H1 (cell line): ENCODE measurements at places on chromosomes 16 and 17.

DNA sequence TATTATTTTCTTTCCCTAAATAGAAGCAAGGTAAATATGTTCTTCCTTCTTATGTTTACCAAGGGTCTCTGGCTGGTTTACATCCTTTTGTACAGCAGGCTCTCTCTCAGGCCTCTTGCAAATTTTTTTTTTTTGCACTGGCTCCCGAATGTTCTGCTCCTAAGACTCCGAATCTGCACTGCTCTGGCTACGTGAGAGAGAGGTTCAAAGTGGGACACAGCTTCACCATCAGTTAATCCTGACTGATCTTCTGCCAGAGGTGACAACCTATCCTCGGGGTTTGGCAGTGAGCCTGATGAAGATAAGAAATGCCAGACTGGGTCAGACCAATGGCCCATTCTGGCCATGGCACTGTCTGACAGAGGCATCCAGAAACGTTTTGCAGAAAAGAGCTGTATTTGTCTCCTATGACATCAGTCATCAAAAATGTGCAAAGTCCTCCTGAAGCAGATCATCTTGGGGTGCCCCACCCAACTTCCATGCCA, 136.9 kb downstream of the GRIN2A start:
- DNase-seq: no peak

DNA sequence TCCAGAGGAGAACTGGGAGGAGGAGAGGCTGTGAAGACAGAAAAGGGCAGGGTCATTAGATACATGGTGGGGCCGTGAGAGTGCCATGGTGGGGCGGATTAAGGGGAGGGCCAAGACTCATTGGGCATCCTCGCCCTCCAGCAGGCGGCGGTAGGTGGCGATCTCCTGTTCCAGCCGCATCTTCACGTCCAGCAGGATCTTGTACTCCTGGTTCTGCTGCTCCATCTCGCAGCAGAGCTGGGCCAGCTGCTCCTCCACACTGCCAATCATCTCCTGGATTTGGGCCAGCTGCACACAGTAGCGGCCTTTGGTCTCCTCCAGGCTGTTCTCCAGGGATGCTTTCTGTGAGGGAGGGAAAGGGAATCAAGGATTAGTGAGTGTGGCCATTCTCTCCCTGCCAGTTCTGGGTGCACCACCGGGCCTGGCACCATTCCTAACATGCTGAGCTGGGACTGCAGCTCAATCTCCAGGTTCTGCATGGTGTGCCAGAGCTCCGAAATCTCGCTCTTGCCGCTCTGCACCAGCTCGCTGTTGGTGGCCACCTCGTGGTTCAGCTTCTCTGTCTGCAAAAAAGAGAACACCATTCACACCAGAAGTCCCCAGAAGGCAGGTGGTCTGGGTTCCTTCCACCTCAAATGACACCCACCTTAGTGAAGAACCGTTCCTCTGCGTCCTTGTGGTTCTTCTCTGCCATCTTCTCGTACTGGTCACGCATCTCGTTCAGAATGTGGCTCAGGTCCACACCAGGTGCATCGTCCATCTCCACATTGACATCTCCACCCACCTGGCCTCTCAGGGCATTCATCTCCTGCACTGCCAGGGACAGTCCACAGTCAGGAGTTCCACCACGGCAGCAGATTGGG, 129.0 kb downstream of the CCDC144A start:
- no peak for DNase-seq

DNA sequence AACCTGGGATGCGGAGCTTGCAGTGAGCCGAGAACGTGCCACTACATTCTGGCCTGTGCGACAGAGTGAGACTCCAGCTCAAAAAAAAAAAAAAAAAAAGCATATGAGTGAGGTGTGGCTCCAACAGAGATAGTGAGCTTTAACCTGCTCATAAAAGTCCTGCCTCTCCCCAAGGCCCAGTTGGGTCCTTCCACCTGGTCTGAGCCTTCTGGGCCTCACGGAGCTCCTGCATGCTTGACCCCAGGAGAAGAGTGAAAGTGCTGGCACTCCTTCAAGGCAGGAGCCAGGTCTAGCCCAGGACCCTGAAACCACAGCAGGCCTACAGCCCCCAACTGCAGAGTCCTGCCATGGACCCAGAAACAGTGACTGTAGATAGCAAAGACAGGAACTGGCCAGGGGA, 17.7 kb downstream of the HSD11B2 start:
- no peak for DNase-seq

- peak; percentile 61 for DNase-seq
Observed at GRCh38 chr16:89392881-89393737, 97.3 kb downstream of the ANKRD11 start.

DNA sequence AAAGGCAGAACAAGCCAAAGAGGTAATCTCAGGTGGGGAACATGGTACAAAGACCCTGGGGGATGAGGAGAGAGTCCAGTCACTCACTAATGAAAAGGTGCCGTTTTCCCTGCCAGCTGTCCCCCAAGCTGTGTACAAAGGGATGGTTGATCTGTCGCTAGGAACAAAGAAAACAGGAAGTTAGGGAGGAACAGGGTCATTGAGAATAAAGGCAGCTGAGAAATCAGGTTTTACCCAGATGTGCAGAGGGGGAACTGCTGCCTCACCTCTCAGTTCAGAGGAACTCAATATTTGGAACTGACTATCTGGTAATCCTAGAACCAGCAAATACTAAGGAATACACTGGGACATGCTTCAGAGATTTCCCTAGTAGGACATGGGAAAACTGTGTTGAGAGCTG, 1.5 kb downstream of the RSKR start:
- no peak for DNase-seq

DNA sequence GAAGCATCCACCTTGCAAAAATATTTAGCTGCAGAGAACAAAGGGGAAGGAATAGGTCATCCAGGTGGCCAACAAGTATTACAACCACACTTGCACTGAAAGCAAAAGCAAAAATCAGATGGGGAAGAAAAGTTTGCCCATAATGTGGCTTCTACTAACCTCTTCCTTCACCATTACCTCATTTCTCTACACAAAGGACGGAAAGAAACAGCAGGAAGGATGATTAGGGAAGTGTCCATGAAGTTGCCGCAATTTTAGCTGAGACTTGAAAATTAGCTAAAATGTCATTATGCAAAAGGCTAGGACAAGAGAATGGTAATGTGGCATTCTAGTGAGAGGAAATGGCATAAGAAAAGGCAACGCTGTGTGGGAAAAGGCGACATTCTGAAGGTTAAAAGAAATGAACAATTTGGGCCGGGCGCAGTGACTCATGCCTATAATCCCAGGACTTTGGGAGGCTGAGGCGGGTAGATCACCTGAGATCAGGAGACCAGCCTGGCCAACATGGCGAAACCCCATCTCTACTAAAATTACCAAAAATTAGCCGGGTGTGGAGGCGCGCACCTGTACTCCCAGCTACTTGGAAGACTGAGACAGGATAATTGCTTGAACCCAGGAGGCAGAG, 13.7 kb downstream of the KANSL1 start:
- no peak for DNase-seq

GRCh38 chr16:57343221-57343620, 15.4 kb upstream of the CCL22 start:
- no peak for DNase-seq

DNA sequence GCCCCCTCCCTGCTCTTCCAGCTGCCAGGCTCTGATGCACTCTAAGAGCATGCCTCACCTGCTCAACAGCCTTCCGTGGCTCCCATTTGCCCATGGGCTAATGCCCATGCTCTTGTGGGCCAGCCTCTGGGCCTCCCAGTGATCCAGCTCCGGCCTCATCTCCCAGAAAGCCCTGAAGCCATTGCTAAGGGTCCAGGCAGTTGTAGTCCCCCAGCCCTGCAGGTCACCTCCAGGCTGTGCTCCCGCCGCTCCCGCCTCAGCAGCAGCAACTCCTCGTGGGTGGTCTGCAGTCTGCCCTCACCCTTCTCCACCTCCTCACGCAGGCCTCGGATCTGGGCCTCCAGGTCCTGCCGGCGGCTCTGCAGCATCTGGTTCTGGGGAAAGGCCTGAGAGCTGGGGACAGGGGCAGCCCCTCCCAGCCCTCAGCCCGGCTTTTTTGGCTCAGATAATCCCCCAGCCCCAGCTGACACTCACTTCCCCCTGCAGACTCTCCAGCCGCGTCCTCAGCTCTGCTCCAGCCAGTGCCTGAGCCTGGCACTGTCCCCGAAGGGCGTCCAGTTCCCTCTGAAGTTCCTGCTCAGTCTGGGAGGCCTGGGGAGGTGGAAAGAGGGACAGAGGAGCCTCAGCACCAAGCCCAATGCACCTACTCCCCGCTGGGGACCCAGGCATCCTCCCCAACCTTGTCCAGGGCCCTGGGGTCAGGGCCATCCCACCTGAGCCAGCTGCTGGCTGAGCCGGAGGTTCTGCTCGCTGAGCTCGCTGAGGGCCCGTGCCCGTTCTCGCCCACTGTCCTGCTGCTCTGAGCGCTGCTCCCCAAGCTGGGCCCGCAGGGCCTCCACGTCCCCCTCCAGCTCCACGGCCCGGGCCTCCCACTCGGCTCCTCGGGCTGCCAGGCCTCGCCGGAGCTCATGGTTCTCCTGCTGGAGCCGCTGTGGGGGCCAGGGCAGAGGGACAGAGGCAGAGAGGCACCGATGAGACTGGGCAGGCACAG, 6.2 kb downstream of the BICDL2 start:
- DNase-seq: peak; percentile 40

- no peak for DNase-seq
Observed at GRCh38 chr16:28499854-28500253, 5.4 kb downstream of the APOBR start.

GRCh38 chr17:41167561-41167960, 460 bp downstream of the KRTAP4-3 start:
- DNase-seq: no peak

DNA sequence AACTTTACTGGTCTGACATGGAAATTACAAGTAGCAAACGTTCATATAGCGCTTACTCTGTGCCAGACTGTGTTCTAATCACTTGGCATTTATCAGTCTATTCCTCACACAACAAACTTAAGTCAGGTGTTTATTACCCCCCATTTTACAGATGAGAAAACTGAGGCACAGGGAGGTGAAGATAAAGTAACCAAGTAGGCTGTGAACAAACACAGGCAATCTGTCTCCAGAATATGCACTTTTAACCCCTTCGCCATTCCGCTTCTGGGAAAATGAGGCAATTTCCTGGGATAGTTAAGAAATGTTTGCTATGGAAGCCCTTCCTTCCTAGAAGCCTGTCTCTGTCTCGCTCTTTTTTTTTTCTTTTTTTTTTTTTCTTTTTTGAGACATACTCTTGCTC, 12.2 kb upstream of the CXCL16 start:
- DNase-seq: no peak

- no peak for DNase-seq
Observed at GRCh38 chr17:1264196-1264595, 6.0 kb upstream of the BHLHA9 start.

DNA sequence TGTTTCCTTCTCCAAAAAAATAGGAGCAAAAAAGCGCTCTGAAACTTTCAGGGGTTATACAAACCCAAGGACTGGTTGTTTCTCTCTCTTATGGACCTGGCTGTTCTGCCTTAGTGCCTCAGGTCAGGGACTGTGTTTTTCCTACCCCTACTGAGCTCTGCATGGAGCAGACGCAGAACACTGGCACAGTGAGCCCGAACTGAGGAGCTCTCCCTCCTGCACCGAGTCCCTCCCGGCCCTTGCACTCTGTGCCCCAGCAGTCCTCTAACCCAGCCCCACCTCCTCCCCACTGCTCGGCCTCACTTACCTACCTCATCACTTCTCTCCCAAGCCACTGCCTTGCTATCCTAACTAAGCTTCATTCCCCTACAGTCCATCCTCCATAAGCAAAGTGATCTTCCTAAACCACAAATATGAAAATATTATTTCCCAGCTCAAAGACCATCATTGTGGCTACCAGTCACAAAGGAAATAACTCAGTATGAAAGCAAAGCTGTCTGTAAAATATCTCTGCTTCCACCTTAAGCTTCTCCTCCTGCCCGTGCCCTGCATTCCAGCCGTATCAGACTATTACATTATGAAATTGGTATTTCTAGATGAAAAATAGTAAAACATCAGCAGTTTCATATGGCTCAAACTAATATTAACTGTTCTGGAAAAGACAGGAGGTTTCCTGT, 13.6 kb downstream of the MEIOB start:
- peak; percentile 24 for DNase-seq

GRCh38 chr17:75356260-75356937, 49.1 kb downstream of the GRB2 start:
- DNase-seq: no peak

GRCh38 chr16:7366041-7366440, 33.4 kb downstream of the RBFOX1 start:
- no peak for DNase-seq

DNA sequence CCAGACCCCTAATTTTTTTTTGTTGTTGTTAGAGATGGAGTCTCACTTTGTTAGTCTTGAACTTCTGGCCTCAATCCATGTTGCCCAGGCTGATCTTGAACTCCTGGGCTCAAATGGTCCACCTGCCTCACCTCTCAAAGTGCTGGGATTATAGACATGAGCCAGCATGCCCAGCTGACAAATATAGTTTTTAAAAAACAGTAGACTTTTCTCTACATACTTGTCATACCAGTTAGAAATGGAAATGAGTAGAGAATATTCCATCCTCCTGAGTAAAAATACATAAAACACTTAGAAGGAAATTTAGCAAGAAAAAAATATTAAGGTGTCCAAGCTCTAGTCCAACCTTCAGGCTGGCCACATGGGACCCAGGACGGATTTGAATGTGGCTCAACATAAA, 21.4 kb downstream of the C16orf78 start:
- DNase-seq: no peak

DNA sequence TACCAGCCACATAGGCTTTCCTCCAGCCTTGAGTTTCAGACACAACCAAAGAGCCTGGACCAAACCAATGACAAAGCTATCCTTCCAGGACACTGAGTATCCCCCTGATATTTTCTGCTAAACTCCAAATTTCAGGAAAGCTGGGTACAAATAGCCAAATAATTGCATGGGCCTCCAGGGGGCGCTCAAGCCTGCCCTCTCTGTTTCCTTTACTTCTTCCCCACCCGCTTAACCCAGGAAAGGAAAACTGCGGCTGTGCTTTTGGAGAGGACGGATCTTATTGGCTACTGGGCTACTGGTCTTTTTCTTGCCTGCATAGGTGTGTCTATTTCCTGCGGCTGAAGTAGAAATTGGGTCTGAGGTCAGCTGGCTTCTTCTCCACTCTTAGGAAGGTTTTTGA, 30.1 kb downstream of the GNGT2 start:
- no peak for DNase-seq

GRCh38 chr16:68214726-68215125, 21.2 kb downstream of the ESRP2 start:
- no peak for DNase-seq

DNA sequence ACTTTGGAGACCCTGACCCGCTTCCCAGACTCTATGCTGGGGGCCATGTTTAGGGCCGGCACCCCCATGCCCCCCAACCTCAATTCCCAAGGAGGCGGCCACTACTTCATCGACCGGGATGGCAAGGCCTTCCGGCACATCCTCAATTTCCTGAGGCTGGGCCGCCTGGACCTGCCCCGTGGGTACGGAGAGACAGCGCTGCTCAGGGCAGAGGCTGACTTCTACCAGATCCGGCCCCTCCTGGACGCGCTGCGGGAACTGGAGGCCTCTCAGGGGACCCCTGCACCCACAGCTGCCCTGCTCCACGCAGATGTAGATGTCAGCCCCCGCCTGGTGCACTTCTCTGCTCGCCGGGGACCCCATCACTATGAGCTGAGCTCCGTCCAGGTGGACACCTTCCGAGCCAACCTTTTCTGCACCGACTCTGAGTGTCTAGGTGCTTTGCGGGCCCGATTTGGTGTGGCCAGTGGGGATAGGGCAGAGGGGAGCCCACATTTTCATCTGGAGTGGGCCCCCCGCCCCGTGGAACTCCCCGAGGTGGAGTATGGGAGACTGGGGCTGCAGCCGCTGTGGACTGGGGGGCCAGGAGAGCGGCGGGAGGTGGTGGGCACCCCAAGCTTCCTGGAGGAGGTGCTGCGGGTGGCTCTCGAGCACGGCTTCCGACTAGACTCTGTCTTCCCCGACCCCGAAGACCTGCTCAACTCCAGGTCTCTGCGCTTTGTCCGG, 1.1 kb downstream of the KCTD11 start:
- DNase-seq: no peak
